ENCODE measurements at places on chromosomes 11 and 22.

GRCh38 chr22:44231233-44231632, 50.5 kb downstream of the PARVG start:
- no peak for DNase-seq

DNA sequence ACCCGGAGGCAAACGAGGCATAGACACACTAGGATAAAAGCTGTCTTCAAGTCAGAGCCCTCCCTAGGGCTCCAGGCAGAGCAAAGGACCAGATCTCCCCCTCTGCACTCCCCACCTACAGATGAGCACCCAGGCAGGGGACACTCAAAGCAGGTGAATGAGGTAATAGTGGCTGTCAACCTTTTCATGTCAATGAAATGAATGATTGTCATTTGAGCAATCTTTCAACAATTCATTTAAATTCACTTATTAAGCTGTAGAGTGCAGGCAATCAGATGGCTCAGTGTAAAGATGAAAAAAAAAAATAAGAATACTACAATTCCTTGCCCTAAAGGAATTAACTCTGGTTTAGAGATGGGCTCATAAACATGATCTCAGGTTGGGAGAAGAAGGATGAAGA, 427.8 kb upstream of the ISX start:
- peak; percentile 1 for DNase-seq

DNA sequence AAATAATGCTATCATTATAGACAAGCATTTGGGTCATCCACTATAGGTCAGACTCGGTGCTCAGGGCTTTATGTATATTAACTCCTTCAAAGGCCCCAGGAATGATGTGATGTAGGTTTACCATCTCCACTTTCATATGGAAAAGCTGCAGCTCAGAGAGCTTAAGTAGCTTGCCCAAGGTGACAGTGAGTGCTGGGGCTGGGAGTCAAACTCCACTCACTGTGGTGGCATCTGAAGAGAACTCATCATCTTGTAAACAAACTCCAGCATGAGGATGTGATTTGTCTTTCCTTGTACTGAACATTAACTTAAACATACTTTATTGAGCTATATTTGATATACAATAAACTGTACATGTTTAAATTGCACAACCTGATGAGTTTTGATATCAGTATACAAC, 25.4 kb downstream of the TENM4 start:
- DNase-seq, result no peak

- no peak for DNase-seq
Observed at GRCh38 chr11:81574301-81574700, 1159.4 kb downstream of the FAM181B start.

DNA sequence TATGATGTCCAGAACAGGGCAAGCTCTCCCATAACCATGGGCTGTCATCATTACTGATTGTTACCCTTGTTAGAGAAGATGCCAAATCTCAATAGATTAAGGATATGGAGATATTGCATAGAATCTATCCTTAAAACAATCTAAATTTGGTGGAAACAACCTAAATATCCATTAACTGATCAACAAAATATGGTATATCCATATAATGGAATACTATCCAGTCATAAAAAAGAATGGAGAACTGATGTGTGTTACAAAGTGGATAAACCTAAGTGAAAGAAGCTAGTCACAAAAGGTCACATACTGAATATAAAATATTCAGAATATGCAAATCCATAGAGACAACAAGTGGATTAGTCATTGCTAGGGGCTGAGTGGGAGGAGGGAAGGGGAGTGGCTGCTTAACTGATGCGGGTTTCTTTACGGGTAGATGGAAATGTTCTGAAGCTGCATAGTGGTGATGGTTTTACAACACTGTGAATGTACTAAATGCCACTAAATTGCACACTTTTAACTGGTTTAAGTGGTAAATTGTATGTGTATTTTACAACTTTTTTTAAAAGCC, 36.1 kb upstream of the SMCO4 start:
- no peak for DNase-seq

GRCh38 chr11:68312780-68313573, 586 bp downstream of the LRP5 start:
- no peak for DNase-seq

- DNase-seq, result no peak
Observed at GRCh38 chr11:79116600-79116999, 324.2 kb downstream of the TENM4 start.

DNA sequence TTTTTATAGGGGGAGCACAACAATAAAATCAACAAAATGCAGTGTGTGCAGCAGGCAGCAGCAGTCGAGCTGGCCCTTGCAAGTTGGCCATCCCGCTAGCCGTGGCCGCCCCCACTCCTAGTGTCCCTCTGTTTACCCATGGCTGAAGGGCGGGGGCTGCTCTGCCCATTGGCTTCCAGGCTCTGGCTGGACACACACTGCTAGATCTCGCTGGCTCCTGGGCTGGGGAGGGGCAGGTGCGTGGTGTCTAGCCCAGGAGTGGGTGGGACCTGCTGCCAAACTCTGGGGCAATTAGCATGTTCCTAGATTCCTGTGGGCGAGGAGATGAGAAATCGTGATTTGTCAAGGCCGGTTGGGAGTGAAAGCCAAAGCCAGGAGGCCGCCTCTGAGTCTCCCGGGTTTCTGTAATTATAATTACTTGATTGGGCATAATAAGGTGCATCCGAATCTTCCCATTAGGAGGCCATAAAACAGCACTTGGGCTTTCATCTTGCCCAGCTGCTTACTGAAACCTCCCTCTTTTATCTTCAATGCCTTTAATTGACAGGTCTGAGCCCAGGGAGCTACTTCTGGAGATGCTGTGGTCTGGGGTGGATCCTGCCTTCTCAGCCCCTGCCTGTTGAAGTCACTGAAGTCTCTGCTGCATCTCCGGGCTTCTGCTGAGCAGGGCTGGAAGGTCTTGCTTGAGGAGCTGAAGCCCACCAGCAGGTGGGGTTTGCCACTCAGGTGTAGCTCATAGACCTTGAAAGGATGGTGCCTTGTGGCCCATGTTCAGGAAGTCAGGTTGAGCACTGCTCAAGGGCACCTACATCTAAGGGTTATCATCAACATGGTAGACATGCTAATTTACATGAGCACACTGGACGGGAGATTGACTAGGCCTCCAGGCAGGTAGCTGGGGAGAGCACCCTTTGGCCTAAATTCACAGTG, 44.5 kb upstream of the DKK3 start:
- peak; percentile 66 for DNase-seq

GRCh38 chr11:104925850-104926249, 27.6 kb upstream of the CASP12 start:
- DNase-seq, result no peak

GRCh38 chr11:90288212-90288821, 65.5 kb upstream of the CHORDC1 start:
- peak; percentile 37 for DNase-seq

DNA sequence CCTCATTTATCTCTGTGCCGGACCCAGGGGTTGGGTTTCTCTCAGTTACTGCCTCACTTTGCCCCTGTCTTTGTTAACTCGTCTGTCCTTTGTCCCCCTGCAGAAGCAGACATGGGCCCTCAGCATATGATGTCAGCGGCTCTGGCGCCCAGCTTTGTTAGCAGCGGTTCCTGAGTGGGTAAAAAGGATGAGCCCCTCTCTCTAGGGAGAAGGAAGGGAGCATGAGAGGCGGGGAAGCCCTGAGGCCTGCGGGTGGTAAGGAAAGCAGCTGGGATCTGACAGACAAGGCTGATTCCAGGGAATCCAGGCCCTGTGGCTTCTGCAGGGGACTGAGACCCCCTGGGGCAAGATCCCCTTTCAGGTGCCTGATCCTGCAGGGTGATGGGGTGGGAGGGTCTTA, 51.7 kb downstream of the MCM5 start:
- no peak for DNase-seq

GRCh38 chr11:118921929-118922744, 3.6 kb downstream of the BCL9L start:
- no peak for DNase-seq

DNA sequence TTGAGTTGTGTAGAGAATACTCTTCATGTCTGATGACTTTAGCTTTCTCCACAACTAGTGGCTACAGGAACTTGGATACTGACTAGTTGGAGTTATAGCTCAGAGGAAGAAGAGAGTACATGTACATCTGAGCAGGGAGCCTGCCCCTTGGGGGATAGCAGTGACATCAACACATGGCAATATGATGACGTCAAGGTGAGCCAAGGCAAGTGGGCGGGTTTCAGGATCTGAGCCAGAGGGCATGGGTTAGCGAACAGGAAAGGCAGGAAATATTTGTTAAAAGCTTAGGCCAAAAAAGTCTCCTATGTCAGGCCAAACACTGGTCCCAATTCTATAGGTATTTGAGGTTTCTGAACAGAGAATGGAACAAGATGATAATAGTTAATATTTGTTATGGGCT, 42.0 kb upstream of the HORMAD2 start:
- DNase-seq, result no peak

DNA sequence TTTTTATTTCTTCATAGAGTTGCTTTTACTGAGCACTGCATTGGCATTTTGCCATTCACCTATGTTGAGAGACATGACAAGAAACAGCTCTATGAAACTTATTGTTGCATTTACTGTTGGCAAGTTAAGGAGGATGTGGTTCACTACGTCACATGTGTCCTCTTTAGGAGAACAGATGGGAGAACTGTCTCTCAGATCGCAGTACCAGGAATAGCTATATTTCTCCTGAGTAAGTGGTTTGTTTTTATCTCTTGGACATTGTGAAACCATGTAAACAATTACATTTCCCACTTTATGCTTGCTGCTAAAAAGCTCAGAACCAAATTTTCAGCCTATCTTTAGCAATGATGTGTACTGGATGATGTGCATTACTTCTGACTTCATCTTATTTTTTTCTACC, 34.8 kb upstream of the PSMA1 start:
- DNase-seq, result no peak

DNA sequence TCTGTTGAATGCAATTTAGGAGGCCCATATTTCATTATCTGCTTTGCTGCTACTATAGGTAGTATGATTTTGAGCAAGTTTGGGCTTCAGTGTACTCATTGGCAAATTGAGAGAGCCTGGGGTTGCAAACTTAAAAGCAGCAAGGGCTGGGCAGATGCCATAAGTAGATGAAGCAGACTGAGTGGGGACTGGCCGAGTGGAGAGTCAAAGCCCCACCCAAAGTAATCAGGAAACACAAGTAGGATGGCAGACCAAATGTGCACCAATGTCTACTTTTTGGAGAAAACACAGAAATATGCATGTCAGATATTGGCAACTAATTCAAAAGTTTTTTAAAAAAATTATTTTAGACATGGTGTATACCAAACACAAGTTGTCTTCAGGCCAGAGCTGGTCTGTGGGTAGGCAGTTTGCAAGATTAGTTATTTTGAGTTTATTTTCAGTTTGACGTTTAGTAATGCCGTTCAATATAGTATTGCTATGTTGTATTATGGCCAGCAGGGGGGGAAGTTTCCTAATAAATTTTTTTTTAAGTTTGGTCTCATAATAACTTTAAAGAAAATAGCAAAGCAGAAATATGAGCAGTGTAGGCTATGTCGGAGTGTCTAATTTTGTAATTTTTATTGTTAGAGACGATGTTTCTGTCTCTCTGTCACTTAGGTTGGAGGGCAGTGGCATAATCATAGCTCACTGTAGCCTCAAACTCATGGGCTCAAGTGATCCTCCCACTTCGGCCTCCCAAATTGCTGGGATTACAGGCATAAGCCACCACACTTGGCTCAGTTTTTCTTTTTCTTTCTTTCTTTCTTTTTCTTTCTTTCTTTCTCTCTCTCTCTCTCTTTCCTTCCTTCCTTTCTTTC, 105.1 kb downstream of the HIPK3 start:
- peak; percentile 64 for DNase-seq

- DNase-seq, result peak; percentile 21
Observed at GRCh38 chr11:84408946-84409411, 1122.8 kb upstream of the CCDC90B start.

DNA sequence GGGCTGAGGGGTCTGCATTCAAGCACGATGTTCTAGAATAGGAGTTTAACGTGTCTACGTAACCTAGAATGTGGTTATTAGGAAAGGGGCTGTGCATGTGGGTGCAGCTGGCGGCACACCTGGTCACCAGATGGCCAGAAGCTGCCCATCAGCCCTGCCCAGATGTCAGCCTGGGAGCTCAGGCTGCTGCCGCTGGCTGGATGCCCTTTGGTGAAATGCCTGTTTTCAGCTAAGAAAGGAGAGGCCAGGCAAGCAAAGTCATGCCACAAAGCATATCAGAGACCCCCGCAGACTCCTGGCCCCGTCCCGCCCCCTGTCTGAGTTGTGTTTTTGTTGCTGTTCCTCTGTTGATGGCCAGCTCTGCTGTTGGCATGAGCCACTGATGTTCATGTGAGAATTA, 11.3 kb upstream of the ADORA2A start:
- DNase-seq, result no peak

- no peak for DNase-seq
Observed at GRCh38 chr11:11046781-11047180, 188.9 kb upstream of the ZBED5 start.

DNA sequence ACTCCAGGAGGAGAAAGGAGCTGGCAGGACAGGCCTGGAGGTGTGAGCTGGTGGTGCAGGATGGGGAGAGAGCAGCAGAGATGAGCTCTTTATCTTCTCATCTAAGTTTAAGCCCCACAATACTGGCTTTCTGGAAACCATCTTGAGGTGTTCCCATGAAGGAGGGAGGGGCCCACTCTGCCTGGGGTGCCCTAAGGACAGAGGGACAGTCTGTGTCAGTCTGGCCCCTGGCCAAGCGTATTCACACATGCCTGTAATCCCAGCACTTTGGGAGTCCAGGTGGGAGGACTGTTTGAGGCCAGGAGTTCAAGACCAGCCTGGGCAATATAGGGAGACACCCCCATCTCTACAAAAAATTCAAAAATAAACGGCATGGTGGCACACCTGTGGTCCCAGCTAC, 8.9 kb downstream of the SERHL2 start:
- DNase-seq, result no peak

DNA sequence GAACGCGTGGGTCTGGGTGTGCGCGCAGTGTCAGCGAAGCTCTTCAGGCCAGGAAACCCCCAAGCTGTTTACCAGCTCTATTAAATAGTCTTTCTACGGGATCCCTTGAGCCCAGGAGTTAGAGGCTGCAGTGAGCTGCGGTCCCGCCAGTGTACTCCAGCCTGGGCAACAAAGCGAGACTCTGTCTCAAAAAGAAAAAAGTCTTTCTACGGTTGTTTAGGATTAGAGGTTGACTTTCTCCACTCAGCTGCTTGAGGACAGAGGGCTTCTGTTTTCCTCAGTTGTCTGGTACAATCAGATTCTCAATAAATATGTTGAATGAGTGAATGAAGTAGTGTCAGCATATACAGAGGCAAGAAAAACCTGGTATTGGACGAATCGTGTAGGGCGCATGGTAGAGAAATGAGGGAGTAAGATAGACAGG, 619 bp downstream of the SART1 start:
- no peak for DNase-seq

Data from NCI-H2227 treated with DMSO at 0.1 percent for 48 hours (cell line).